ENCODE measurements at places on chromosomes 11 and 22. TPM values are rescaled to one million over a fixed set of nuclear protein-coding genes. Genes with fewer than 3 reads are reported as not detected.

TTC36 gene
- 0.62 TPM for total RNA-seq

DNA sequence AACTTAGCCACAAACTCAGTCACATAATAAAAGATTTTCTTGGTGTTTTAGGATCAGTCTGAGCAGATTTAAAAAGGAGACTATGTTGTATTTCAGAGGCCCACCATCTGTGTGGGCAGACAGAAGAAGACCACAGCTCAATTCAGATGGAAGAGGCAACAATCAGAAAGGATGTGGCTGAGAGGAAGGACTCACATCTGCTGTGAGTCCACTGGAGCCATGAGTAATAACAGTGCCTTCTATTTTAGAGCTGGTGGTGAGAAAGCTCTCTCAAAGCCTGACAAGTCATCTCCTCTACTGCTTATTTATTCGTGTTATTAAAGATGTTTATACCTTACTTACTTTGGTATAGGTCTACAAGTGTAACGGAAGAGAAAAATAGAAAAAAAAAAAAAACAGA lies 357.2 kb downstream of the OPCML start:
- no peak for DNase-seq

DNA sequence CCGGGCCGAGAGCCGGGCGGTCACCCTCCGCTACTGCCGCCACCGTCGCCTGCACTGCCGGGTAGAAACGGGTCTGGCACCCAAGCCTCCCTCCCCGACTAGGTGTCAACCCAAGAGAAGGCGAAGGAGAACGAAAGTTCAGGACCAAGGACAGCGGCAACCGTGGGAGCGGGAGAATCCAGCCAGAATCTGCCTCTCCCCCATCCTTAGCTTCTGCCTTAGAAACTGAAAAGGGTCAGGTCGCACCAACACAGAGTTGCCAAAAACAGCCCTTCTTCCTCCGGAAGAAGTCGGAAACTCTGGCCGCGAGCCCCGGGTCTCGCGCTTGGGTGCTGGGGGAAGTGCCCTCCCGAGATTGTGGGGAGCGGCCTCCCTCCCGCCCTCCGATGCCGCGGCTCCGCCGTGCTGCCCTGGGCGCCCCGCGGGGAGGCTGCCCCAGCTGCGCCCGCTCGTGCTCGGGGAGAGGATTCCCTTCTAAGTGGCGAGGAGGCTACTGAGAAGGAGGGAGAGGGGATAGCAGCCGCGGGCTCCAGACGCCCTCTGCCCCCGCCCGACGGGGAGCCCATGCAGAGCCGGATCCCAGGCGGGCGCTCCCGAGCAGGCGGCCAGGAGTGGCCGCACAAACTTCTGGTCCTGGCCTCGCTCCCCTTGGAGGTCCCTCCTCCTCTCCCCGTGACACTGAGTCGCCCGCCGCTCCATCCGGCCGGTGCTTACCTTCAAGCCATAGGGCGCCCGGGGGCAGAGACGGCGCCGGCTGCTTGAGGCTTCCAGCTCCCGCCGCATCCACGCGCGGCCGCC lies 637 bp downstream of the DRD2 start:
- no peak for DNase-seq

DNA sequence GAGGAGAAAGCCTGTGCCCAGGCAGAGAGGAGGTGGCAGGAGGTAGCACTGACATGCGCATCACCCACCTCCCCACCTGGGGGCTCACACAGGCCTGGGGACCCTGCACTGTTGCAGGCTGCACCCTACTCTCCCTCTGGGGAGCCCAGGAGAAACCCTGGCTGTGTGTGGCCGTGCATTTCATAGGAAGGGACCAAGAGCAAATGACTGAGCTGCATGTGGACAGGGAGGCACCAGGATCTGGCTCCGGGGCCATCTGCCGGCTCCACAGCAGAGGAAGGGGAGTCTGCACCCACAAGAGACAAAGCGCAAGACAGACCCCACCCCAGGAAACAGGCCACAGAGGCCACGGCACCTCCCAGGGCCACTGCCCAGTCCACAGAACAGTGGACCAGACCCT lies 22.7 kb downstream of the BID start:
- no peak for DNase-seq

FUT4 gene
- total RNA-seq: 2.4 TPM

DNA sequence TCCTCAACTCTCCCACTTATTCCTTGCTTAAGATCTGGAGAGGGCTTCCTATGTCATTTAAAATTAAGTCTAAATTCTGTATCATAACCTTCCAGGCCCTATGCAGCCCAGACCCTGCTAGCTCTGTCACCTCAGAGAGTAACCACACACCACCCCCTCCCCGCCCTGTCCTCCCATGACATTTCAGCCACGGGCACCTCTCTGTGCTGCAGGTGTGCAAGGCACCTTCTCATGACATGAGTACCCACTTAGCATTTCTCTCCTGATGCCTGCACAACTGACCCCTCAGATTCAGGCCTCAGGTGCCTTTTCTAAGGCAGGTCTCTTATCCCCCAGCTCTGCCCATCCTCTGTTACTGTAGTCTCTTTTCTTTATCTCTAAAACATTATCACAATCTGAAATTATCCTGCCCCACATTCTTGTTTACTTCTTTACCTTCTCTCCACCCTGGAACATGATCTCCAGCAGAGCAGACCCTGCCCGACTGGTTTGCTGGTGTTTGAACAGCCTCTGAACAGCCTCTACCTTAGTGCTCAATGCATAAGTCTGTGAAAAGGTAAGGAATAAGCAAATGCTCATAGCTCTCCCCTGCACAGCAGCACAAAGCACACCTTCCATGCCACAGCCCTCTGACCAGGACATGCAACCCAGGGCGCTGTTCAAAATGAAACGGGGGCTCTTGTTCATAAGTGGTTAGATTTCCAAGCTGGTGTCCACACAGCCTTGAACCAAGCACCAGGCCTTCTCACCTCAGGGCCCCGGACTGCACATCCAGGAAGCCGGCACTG lies 196.1 kb upstream of the B3GAT1 start:
- peak; percentile 68 for DNase-seq

DNA sequence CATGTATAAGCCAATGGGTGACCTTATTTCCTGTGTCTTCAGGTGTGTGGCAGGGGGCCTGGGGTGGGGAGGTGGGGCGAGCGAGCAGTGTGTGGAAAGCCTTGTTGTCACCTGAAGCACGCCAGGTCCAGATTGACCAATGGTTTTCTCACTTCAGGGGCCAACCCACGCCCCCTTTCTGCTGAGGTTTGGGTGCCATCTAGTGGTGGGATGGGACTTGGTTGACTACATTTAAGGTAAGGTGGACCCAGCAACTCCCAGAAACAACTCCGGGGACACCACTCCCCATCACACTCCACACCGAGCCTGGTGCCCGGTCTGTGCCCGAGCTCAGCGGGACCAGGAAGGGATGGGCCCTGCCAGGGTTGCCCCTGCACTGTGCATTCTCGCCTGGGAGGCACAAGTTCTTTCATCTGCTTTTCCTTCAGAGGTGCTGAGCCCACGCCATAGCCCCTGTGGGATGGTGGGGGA lies 40.0 kb downstream of the TPCN2 start:
- DNase-seq: no peak

MACROD1 gene
- 86.2 TPM for total RNA-seq

All from cardiac septum (tissue), 1 donor.